ENCODE measurements at places on chromosomes 3 and 15.

GRCh38 chr3:107308716-107309115 is 68.5 kb upstream of the CCDC54 start:
- DNase-seq: no peak

DNA sequence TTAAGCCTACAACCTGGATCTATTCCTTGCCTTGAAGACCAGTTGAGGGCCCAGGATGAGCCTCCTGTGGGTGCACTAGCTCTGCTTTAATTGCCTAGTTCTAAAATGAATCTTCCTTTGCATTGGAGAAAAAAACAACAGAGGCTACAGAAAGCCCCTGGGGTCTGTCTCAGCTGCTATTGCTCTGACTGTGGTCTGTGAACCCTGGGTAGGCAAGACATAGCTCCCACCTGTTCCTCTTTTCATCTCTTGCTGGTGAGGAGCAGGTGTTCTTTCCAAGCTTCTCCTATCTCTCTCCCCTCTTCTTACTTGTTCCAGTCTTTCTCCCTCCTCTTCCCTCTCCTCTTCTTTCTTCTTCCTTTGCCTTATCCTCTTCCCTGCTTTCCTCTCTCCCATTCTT is 28.8 kb downstream of the RBP2 start:
- no peak for DNase-seq

DNA sequence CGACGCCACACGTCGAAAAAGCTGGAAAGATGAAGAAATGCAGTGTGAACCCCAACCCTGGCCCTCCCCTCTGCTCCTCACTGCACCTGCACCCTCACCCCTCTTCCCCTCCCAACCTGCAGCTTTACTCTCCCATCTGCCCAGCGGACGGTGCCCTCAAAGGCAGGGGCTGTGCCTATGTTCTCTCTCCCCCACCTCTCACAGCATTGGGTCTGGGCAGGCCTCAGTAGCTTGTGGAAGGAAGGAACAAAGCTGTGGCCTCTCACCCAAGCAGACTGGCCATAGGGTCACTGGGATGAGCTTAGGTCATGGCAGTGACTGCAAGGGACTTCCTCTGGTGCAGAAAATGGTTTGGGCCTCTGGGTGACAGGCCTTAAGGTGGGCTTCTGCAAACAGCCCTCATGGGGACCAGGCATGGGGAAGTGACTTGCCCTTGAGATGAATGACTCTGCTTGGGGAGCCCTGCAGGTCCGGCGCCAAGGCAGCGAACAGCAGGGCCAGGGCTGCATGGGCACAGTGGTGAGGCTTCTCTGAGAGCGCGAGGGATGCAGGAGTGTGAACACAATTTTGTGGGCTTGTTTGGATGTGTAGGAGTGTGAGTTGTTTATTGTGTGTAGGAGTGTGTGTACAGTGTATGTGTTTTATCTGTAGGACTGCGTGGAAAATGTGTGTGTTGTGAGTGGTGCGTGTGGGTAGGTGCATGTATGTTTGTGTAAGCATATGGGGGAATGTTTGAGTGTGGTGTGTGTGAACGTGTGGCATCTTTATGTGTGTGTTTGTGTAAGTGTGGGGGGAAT is 29.2 kb downstream of the SRPRB start:
- DNase-seq: no peak

GRCh38 chr3:101185341-101185740 is 135.0 kb downstream of the IMPG2 start:
- DNase-seq: no peak

DNA sequence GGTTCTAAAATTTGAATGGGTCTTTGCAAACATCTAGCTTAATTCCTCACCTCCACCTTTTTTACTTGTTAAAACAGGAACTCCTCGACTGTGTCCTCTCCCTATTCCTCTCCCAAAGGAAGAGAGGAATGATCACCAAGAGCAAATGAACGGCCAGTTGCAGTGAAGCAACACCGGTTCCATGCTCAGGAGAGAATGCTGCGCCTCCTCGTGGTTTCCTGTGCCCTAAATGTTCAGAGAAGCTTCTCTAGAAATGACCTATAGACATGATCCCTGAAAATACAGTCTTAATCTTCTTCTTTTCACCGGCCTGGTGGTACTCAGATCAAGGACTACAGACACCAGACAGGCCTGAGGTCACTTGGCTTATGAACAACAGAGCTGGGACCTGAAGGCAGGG is 65.1 kb upstream of the GUCA1C start:
- DNase-seq: no peak

- no peak for DNase-seq
These were observed 32.5 kb upstream of the LCTL start for GRCh38 chr15:66598095-66598815.

GRCh38 chr3:194768586-194768985 is 82.9 kb downstream of the FAM43A start:
- no peak for DNase-seq

Data from stimulated activated CD4-positive, alpha-beta T cell treated with anti-CD3 and anti-CD28 coated beads, Interleukin-1b, Interleukin-23, amount 100 ng/mL, for 1 hour (primary cell).